ENCODE measurements at places on chromosomes 11 and 22.

DNA sequence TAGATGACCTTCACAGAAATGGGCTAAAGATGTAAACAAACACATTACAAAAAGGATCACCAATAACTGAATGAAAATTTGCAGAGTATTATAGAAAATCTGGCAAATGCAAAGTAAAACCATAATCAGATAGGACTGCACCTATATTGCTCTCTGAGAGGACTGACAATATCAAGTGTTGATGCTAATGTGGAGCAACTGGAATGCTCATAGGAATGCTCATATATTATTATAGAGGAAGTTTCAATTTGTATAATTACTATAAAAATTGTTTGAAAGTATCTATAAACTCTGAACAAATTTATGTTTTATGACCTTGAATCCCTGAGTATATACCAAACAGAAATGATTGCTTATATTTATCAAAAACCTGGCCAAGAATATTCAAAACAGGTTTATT is 18.4 kb upstream of the TEAD1 start:
- no peak for DNase-seq

- peak; percentile 73 for DNase-seq
Measured at GRCh38 chr11:61891331-61892084, at the start of gene FADS3. Gene FADS3, minus strand, starts transcription at chr11:61891545. Its CDS starts 164 bp downstream, at chr11:61891381.

GRCh38 chr11:61309739-61310138 is 14.6 kb upstream of the VWCE start:
- no peak for DNase-seq

GRCh38 chr11:44290208-44290607 is 19.7 kb downstream of the ALX4 start:
- DNase-seq = no peak

DNA sequence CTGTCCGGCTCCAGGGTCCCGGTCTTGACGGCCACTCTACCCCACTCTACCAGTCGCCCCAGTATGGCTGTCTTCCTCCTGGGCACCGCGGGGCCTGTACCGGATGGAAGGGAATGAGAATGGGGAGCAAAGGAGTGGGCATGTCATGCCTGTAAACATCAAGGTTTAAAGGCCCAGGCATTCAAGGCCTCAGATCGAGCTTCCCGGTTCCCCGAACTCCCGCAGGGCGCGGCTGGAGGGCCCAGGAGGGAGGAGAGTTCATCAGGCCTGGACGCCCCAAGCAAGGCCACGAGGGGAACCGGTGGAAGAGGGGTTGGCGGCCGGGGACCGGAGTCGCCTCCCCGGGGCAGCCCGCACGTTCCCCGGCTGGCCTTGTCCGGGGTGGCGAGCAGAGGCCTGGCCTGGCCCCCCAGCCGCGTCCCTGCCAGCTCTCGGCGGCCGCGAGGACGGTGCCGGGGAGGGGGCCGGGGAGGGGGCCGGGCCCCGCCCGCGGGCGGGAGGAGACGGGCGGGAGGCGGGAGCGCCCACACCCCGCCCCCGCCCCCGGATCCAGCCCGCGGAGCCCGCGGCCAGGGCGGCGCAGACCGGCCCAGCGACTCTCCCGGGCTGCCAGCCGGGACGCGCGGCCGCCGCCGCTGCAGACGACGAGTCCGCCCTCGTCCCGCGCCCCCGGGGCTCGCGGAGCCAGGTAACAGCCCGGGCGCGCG is at the start of gene CDC42EP1:
CDC42EP1 (plus strand) TSS at position 580 of the 707 bp plus-strand sequence. CDS start 5,870 bp downstream, outside the sequence.
- no peak for DNase-seq

DNA sequence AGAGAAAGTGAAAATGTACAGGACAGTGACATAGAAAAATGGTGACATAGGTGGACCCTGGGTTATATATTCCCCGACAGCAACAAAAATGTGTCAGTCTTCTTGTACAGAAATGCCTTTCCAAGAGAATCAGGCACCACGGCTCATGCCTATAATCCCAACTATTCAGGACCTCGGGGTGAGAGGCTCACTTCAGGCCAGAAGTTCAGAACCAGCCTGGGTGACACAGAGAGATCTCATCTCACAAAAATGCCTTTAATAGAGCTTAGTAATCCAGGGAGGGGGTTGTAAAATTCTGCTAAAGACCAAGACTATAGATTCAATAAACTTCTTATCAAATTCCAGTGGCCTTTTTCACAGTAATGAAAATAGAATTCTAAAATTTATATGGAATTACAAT is 10.7 kb downstream of the ZNF195 start:
- no peak for DNase-seq

DNA sequence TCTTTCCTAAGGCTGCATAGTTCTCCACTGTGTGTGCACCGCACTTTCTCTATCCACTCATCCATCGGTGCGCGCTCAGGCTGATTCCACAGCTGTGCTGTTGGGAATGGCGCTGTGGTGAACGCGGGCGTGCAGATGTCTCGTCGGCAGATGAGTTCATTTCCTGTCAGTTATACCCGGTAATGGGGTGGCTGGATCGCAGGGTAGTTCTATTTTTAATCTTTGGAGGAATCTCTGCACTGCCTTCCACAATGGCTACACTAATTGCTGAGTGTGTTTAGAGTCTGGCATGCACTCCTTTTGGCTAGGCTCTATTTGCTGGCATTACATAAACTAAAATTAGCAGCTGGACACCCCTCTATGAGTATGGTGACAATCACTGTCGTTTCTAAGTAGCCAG is 27.9 kb upstream of the KRTAP5-7 start:
- no peak for DNase-seq

- DNase-seq = no peak
Measured at GRCh38 chr11:105049481-105049880, 4.3 kb upstream of the CARD16 start.

GRCh38 chr11:95148406-95148805 is 58.8 kb downstream of the ENDOD1 start:
- DNase-seq = no peak

GRCh38 chr11:46335890-46336562 is 11.2 kb upstream of the DGKZ start:
- no peak for DNase-seq

DNA sequence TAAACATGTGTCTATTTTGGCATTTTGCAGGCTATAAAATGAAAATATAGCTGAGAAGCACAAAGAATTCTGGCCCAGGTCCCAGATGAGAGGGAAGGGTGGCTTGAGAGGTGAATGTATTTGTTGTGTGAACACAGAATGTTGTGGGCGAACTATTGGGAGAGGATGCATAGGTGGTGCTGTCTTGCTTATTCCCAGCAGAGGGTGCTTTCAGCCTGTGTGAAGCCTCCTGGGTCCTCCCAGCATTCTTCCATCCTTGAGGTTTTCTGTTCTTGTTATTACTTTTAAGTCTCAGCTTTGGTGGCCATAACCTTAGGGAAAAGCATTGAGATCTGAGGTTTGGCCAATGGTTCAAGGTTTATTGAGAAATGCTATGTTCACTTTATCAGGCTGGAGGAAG is 108.7 kb upstream of the SNX19 start:
- no peak for DNase-seq

GRCh38 chr11:2667940-2668339 is 31.9 kb downstream of the KCNQ1OT1 start:
- no peak for DNase-seq

DNA sequence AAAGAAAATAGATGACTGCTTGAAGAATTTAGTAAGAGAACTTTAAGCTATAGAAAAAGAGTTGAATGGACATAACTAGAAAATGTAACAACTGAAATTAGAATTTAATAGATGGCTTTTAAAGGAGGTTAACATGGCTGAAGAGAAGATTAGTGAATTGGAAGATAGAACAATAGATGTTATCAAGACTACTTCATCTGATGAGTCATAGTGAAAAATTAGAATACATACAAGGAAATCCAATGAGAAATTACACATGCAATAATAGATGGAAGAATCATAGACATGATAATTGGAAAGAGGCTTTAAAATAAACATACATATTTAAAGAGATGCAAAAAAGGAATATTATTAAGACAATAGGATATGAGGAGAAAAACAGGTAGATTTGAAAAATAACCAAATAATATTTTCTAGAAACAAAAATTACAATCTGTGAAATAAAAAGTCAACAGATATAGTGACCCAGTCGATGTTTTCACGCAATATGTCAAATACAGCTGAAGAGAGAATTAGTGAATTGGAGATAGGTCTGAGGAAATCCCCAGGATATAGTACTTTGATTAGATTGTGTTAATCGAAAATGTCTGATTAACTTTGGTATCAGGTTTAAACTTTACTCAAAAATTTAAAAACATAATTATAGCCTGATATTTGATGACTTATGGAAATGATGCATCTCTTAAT is 28.2 kb downstream of the CAT start:
- no peak for DNase-seq

DNA sequence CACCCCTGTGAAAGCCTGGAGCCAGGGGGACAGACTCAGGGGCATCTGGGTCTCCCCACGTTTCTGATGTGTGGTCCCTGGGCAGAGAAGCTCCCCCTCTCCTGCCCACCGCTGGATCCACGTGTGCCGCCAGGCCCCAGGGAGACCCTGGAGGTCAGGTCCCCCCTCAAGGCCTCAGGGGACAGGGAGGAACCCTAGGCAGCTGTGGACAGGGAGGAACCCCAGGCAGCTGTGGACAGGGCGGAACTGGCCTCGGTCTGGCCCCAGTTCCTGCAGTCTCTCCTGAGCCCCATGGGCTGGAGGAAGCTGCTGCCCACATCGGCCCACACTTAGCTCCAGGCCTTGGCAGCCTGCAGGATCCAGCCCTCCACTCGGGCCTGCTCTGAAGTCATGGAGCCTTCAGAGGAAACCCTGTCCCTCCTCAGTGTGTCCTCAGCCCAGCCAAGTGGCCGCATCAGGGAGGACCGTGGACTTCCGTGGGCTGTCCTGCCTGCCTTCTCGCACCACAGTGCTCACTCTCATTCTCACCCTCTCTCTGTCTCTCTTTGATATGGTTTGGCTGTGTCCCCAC is 127.7 kb downstream of the BRD1 start:
- no peak for DNase-seq

GRCh38 chr11:19091366-19091765 is 25.6 kb upstream of the ZDHHC13 start:
- DNase-seq = no peak

DNA sequence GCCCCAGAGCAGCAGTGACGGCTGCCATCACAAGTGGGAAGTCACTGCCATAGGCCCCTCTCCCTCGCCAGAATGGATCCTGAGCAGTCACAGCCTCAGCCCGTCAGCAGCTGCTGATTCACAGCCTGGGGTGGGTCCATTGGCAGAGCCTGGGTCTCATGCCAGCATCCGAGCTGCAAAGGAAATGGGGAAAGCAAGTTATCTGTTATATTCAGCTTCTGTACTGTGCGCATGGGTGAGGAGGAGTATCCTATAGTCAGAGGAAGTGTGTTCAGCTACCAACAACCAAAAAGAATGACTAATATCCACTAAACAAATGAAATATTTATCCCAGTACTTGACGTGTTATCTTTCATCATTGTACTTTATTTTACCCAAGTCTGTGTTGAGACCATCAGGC is 119.7 kb downstream of the RCN1 start:
- no peak for DNase-seq

DNA sequence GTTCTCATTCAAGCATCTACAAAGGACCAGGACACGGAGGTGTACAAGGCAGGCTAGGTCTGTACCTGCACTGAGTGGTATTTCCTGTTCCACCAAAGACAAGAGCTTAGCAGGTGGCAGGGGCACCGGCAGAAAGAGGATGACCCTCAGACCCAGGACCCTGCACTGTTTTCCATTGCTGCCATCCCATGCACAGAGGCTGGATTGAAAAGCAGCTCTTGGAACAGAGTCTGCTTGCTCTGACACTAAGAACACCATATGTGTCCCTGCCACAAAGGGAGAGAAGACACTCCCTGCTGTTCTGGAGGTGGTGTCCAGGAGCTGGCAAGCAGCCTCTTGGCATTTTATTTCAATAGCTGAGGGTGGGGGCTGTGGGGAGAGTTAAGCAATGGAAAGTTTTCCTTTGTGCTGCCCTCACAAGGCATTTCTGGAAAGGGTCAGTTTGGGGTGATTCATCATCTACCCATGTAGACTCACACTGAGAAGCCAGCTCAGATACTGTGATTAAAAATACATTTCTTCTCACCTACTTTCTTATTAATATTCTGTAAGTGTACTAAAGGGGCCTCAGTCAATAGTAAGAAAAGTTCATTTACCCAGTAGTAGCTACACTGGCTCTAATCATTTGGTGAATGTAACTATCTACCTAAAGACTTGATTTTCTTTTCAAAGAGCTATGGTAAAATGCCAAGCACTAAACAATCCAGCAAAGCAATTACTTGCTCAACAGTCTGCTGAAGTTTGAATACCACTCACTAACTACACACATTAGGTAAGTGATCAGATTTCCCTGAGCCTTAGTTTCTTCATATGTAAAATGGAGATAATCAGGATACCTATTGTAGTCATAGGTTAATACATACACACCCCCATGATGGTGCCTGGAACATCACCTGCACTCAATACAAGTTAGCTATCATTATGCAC is 55.2 kb downstream of the SLC1A2 start:
- no peak for DNase-seq

DNA sequence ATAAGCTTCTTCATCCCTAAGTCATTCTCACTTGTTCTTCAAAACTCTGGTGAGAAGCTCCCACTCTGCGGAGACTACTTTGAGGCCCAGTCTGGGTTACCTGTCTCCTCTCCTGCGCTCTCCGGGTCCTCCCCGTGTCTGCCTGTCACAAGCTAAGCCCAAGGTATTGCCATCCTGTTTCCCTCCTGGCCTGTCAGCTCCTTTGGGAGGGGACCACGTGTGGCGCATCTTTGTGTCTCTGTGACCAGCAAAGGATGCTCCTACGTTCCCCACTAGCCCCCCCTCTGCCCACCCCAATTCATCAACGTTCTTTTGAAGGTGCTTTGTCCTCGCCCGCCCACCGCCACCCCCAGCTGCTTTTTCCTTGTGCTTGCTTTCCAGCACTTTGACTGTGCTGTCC is 31.8 kb upstream of the FBLN1 start:
- no peak for DNase-seq

- peak; percentile 70 for DNase-seq
Measured at GRCh38 chr22:23128269-23129108, 13.3 kb downstream of the RSPH14 start.

GRCh38 chr22:26367402-26368245 is 61.4 kb upstream of the ASPHD2 start:
- DNase-seq = peak; percentile 63

DNA sequence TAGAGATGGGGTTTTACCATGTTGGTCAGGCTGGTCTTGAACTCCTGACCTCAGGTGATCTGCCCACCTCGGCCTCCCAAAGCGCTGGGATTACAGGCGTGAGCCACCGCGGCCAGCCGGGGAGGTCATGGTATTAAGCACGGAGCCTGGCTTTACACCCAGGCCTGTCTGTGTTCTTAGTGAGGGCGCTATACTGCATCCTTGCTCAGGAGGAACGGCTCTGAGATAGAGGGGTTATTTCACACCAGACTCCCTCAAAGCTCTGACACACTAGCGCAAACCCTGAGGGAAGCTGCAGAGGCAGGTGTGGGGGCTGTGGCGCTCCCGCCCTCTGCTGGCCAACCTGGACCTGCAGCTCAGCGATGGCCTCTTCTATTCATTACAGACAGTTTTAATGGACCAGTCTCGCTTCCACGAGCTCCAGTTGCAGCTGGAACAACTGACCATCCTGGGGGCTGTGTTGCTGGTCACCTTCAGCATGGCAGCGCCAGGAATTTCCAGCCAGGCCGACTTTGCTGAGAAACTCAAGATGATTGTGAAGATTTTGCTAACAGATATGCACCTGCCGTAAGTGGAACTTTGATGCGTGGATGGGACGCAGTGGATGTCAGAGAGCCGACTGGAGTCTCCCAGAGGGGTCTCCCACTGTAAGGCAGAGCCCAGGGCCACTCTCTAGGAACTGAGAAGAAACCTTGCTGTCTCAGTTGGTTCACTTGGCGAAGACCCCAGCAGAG is 26.2 kb downstream of the TCP11L1 start:
- peak; percentile 80 for DNase-seq

- DNase-seq = peak; percentile 91
Measured at GRCh38 chr11:65575568-65576231, at the start of gene EHBP1L1. Gene EHBP1L1, plus strand, starts transcription at chr11:65576053. Its CDS starts 250 bp downstream, at chr11:65576303.
